ENCODE measurements at places on chromosomes 12 and 14.

- DNase-seq: no peak
Measured at GRCh38 chr12:19694627-19695026, 255.3 kb downstream of the AEBP2 start.

- peak; percentile 47 for DNase-seq
Measured at GRCh38 chr14:96626121-96626768, 124.1 kb downstream of the PAPOLA start.

GRCh38 chr12:75428767-75429166, 37.9 kb downstream of the GLIPR1L2 start:
- no peak for DNase-seq

GRCh38 chr12:115820656-115821055, 456.8 kb downstream of the MED13L start:
- no peak for DNase-seq

Data from activated effector memory CD4-positive, alpha-beta T cell treated with anti-CD3 and anti-CD28 coated beads, Interleukin-2, amount 50 U/mL, for 16 hours (primary cell).